ENCODE measurements at places on chromosomes 16 and 17. TPM values are rescaled to one million over a fixed set of nuclear protein-coding genes. Genes with fewer than 3 reads are reported as not detected.

CPNE7 gene
- 23.4 TPM for total RNA-seq

PGP gene
- 37.4 TPM for total RNA-seq

CORO7 gene
- total RNA-seq: 38.4 TPM

CSH2 gene
- total RNA-seq: not detected

TCAP gene
- total RNA-seq: 2.5 TPM

- DNase-seq: peak; percentile 89
Observed at GRCh38 chr17:9226794-9227135, 205.5 kb downstream of the NTN1 start.

- DNase-seq: no peak
Observed at GRCh38 chr17:34484193-34484733, 95.1 kb upstream of the TMEM132E start.

GRCh38 chr17:43359469-43360110 lies 39.2 kb upstream of the ARL4D start:
- DNase-seq: no peak

DNA sequence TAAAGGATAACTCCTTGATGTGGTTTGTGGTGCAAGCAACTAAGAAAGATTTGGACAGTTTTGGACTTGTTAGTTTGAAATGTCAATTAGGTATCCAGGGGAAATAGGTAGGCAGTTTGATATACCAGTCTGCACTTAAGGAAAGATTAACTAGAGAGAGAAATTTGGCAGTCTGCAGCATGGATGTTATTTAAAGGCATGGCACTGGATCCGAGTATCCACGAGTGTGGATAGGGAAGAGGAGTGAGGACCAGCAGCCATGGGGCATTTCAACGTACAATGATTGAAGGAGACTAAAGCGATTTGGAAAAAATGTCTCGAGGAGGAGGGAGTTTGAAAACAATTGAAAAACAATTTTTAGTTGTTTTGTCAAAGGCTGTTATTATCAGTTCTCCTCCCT lies 117.4 kb downstream of the NLK start:
- no peak for DNase-seq

DNA sequence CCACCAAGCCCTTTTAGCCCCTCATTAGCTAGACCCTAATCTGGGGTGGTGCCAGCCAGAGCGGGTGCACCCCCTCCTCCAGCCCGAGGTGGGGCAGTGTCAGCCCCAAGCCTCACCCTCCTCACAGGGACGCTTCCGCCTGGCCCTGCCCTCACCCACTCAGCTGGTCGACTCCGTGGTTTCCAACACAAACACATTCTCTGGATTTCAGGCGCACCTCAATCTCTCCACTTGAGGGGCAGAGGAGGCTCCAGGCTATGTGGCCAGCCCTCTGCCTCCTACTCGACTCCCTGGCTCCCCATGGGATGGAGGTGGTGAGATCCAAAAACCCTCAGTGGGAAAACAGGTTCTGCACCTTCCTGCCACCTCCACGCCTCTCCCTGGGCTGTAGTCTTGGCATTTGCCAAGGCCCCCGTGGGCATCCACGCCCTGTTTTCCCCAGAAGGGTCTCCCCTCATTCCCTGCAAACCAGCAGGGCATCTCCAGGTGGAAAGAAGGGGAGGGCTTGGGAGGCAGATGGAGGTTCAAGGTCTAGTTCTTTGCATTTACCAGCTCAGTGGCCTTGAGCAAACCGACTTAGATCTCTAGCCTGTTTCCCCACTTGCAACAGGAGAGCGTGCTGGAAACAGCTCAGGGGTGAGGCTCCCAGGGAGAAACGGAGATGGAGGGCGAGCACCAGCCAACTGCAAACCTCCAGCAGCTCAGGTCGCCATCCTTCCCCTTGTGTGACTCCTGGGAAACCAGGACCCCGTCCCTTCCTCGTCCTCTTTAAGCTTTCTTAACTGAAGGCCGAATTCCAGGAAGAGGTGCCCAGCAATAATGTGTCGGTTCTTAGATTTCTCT lies 1.7 kb downstream of the EMP2 start:
- DNase-seq: no peak

DNA sequence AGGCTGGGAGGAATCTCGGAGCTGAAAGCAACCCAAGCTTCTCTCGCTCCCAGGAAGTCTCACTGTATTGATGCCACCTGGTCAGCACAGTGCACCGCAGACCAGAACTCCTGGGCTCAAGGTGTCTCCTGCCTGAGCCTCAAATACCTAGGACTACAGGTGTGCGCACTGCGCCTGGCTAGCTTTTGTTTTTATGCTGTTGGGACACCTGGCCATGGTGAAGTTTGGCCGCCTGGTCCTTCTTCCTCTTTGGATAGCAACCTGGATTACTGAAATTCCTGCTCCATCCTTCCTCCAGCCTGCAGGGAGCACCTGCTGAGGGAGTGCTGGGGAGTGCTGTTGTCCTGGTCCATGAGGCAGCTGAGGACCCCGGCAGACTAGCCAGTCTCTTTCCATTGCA lies 56.6 kb downstream of the COTL1 start:
- DNase-seq: peak; percentile 56

DNA sequence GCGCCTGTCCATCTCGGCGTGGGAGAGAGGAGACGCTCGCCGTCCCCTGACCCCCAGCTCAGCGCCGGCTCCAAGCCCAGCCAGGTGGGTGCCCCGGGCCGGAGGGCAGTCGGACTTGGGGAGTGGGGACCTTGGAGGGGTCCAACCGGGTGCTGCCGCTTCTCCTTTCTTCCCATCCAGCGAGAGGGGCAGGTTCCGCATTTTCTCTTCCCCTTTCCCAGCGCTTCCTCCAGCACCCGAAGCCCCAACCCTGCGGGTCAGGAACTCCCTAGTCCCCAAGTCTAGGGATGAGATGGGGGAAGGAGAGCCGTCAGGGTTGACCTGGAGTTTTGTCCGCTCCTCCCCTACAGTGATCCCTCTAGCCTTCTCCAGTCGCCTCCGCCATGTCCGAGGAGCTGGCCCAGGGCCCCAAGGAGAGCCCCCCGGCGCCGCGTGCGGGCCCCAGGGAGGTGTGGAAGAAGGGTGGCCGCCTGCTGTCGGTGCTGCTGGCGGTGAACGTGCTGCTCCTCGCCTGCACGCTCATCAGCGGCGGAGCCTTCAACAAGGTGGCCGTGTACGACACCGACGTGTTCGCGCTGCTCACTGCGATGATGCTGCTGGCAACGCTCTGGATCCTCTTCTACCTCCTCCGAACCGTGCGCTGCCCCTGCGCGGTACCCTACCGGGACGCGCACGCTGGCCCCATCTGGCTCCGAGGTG lies at the start of gene OTOP2:
TSS of gene OTOP2 (plus strand) at position 24 of the 699 bp plus-strand sequence. CDS start at position 384, 360 bp downstream.
- DNase-seq: no peak
